ENCODE measurements at places on chromosomes 2 and 18.

DNA sequence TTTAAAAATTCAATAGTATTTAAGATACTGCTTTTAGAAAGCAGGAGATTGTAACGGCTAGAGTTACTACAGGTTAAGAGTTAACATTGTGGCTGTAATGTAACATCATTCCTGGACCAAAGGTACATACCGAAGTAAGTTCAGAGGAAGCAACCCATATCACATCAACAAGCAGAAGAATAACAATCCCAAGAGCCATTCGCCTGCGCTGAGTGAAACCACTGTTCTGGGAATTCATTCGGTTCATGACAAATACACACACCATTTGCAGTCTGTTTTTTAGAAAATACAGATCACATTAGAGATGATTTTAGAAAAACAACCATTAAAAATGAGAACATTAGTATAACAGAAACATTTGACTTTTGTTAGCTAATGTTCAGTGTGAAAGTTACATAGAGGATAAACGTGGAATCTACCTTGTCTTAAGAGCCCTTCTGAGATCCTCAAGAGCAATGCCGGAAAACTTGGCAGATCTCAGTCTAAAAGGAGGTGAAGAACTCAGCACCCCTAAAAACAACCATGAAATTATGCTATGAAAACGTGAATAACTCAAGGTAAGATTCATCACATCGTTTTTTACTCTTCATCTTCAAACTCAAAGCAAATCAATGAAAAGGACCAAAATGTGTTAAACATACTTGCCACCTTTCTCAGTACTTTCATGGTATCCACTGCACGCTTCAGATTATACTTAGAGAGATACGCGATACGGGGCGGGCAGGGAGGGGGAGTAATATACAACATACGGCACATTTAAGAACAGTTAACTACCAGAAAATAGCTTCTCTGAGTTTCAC lies 1.2 kb downstream of the SLC35F5 start:
- peak; percentile 6 for DNase-seq

- peak; percentile 22 for DNase-seq
Observed at GRCh38 chr2:178804791-178805190, 2.4 kb downstream of the TTN start.

GRCh38 chr2:275466-275865 lies 10.7 kb downstream of the ACP1 start:
- no peak for DNase-seq

DNA sequence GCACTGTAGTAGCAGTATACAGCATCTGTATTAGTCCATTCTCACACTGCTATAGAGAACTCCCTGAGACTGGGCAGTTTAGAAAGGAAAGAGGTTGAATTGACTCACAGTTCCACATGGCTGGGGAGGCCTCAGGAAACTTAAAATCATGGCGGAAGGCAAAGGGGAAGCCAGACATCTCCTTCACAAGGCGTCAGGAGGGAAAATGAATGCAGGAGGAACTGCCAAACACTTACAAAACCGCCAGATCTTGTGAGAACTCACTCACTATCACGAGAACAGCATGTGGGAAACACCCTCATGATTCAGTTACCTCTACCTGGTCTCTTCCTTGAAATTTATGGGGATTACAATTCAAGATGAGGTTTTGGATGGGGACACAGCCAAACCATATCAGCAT lies 25.4 kb downstream of the MAP4K4 start:
- no peak for DNase-seq

GRCh38 chr2:118945881-118946280 lies 3.9 kb downstream of the MARCO start:
- no peak for DNase-seq

DNA sequence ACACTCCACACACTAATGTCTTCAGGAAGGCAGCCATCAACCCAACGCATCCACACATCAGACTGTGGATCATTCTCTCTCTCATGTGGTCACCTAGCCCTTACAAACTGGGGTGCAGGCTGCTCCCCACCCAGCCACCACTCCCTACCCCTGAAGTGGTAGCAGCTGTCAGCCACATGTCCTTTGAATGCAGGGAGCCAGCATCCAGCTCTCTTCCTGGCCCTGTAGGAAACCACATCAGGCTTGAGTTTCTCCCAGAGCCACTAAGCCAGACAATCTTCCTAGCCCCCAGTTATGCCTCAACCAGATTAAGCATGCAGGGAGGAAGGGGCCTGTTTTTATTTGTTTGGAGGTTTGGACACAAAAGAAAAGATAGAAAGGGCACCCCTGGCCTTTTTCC lies 52.8 kb upstream of the SPP2 start:
- DNase-seq, result no peak

GRCh38 chr2:37585982-37586621 lies 85.3 kb downstream of the CDC42EP3 start:
- DNase-seq, result peak; percentile 92

GRCh38 chr18:44758861-44759631 lies 78.4 kb downstream of the SETBP1 start:
- DNase-seq, result peak; percentile 83

GRCh38 chr2:20111311-20112131 lies 60.1 kb upstream of the LAPTM4A start:
- DNase-seq, result no peak

DNA sequence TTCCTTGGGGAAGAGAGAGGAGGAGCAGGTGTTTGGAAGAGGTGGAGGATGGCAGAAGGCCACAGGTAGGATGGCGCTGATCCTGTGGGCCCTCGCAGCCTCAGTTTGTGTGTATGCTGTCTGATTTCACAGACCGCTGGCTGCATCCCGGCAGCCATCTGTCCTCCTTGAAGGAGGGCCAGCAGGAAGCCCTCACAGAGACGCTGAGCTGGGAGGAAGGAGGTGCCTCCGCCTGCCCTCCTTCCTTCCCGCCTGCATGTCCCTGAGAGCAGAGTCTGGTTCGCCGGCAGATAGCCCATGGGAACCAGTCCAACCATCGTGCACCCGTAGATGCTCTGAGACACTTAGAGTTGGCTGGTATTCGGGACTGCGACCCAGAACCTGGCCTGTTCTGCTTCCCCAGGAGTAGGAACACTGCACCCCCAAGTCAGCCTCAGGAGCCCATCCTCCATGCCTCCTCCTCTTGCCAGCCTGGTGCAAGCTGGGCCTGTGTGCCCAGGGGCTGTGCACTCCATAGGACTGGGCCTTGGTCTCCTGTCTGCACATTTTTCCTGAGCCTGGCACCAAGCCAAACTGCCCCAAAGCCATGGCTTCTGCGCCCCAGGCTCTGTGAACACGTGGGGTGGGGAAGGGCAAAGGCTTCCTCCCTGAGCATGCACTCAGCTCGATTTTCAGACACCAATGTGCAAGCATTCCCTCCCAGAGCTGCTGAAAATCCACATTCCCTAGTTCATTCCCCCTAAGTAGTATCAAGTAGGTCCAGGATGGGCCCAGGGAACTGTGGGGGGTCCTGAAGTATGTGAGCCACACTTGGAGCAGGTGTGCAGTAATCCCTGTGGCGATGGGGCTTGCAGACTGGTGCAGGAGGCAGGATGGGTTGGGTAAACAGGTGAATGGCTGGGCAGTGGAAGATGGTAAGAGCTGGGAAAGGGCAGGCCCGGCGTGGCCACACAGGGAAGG lies 115.6 kb downstream of the SEPTIN10 start:
- DNase-seq, result no peak

- DNase-seq, result no peak
Observed at GRCh38 chr2:197269815-197270214, 40.8 kb downstream of the ANKRD44 start.

DNA sequence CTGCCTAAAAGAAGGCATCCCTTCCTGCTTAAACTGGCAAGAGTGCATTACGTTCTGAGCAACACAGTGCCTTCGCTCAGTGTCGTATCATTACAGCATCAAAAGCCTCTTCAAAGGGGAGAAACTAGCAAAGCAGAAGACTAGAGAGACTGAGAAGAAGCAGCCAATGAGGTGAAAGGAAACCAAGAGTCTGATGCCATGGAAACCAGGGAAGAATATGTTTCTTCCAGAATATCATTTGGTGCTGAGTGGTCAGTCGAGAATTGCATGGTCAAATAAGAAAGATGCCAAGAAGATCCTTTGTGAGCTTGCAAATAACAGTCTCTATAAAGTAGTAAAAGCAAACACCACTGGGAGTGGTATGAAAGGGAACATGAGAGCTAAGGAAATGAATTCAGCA lies 312.1 kb upstream of the CHST9 start:
- no peak for DNase-seq

- DNase-seq, result no peak
Observed at GRCh38 chr2:200617156-200618053, 31.6 kb downstream of the AOX1 start.

DNA sequence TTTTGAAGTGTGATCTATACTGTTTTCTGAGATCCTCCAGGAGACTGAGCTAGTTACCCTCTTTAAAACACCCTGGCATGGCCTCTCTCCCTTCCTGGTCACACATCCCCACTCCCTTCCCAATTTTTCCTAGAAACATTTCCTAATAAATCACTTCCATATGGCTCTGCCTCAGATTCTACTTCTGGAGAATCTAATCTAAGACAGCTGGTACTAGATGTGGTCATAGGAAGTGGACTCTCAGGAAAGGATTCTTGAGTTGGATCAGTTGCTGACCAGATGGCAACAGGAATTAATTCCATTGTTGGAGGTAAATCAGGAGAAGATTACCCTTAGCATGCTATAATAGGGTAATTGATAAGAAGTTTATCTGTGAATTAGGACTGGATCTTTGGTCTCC lies 310.5 kb downstream of the SATB2 start:
- no peak for DNase-seq

DNA sequence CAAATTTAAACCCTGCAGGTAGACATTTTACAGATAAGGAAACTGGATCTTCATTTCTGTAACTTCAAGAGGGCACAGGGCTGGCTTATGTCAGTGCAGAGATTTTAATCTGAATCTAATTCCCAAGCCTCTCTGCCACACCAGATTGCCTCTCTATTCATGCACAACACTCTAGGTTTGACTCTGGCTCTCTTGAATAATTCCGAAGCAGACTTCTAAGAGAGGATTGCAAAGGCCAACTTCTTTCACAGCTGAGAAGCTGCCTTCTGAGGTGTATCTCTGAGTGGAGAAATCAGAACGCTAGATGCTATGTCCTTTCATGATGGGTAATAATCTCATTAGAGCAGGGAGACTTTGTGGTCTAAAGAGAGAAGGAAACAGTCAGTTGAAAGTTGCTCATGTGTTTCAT lies 20.1 kb upstream of the MGAT5 start:
- no peak for DNase-seq

- DNase-seq, result no peak
Observed at GRCh38 chr18:66078925-66079800, 328.4 kb downstream of the CDH7 start.

- DNase-seq, result no peak
Observed at GRCh38 chr2:151805343-151805742, 22.9 kb downstream of the ARL5A start.

GRCh38 chr2:219965287-219966194 lies 338.1 kb downstream of the SLC4A3 start:
- no peak for DNase-seq

- no peak for DNase-seq
Observed at GRCh38 chr2:234841321-234842015, 110.3 kb upstream of the SH3BP4 start.

DNA sequence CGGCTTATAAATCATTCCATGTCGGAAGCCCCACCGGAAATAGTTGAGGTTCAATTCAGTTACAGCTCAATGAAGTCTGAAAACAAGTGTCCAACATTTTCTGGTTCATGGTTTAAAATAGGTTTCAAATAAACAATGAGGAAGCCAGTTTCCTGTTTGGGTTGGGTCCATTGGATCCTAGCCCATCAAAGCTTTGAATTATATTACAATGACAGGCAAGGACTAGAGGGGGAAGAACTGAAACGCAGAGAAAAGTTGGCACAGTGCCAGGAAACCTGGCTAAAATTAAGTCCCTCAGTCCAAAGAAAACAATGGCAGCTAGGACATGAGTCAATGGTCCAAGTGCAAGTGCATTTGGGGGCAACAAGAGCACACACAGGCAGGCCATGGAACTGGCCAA lies 32.0 kb downstream of the SLC14A1 start:
- DNase-seq, result no peak

- no peak for DNase-seq
Observed at GRCh38 chr2:120320318-120320851, 25.6 kb upstream of the INHBB start.

DNA sequence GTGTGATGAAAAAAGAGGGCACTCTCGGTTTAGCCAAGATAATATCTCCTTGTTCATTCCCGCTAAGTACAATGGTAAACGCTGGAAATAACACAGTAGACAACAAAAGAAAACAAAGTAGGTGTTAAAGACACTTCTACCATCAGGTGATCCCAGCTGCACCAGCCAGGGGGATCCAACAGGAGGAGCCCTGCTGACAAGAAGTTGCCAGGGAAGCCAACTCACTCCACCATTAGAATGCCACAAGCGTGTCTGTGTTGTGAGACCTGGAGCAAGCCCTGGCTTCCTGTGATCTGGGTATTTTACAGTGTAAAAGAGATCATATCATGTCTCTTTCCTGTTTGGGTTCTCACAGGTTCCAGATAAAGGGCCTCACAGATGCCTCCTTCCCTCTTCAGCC lies 117.0 kb downstream of the GRB14 start:
- DNase-seq, result no peak

GRCh38 chr2:172554352-172555271 lies 1.3 kb upstream of the PDK1 start:
- DNase-seq, result peak; percentile 7

DNA sequence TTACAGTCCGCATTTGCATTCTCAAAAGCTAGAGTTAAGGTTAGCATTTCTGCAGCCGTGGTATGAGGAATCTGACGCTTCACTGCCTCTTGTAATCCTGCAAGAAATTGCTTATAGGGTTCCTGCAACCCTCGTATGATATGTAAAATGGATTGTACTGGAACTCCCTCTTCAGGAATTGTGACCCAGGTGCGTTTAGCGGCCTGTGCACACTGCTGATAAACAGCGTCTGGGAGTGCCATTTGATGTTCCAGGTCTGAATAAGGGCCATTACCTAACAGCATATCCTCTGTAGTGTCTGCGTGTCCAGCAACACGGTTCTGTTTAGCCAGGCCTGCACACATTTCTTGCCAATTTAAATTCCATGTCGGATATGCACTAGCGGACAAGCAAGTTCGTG lies 42.5 kb downstream of the CXCR4 start:
- no peak for DNase-seq

DNA sequence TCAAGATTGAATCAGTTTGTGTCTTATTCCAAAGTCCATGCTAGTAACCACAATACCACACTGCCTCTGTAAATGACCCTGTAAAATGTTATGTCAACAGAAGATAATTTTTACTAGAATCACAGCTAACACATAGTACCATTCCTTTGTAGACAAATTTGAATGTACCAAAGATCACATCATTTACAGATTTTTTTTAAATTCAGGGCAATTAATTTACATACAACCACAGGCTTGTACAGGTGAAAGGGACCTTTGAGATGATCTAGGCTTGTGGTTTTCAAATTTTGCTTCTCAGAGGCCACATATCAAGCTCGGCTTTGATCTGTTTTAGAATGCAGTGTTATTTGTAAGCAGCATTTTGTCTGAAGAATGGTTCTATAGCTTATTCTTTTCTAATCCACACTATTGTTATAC lies 63.8 kb upstream of the PPM1B start:
- no peak for DNase-seq
